ENCODE measurements at places on chromosomes 5 and 9. TPM values are rescaled to one million over a fixed set of nuclear protein-coding genes. Genes with fewer than 3 reads are reported as not detected.

- DNase-seq = no peak
These were observed 177.9 kb downstream of the XRCC4 start for GRCh38 chr5:83255268-83255667.

GRCh38 chr5:135466178-135467050, 14.3 kb upstream of the TIFAB start:
- DNase-seq = peak; percentile 48

DNA sequence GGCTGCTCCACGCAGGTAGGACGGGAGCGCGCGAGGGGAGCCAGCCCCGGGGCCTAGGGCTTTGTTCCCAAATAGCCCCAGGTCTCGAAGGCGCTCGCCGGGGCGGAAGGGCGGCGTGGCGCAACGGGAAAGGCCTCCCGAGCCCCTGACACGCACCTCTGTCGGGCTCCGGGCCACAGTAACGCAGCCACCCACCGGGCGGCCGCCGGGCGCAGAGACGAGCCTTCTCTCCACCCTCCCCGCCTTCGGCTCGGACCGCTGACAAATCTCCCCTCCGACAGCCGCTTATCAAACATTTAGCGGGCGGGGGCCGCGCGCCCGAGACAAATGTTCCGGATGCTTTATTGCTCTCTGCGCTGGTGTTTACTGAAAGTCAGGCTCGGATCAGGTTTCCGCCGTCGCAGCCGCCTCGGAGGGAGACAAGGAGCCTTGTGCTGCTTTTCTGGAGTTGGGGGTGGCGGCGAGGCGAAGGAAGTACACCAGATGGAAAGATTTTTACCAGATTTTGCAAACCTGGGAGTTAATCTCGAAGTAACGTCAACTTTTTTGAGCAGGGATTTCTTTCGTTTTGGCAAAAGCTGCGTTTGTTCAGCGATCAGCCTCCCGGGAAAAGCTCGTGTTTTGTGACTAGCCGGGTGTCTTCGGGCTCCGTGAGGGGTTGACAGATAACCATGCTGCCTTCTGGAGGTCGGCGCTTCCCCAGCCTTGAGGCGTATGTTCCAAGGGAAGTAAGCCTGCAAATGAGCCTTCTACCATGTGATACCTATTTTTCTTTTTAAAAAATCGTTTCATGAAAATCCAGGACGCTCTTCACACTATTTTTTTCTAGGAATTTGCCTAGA, 950 bp downstream of the RGMB start:
- DNase-seq = peak; percentile 66

GRCh38 chr5:97967292-97967691, 784.2 kb upstream of the RIOK2 start:
- DNase-seq = no peak

The C8G gene
- 8.5 TPM for total RNA-seq

- DNase-seq = no peak
These were observed 68.0 kb upstream of the CTSL start for GRCh38 chr9:87657893-87658292.

DNA sequence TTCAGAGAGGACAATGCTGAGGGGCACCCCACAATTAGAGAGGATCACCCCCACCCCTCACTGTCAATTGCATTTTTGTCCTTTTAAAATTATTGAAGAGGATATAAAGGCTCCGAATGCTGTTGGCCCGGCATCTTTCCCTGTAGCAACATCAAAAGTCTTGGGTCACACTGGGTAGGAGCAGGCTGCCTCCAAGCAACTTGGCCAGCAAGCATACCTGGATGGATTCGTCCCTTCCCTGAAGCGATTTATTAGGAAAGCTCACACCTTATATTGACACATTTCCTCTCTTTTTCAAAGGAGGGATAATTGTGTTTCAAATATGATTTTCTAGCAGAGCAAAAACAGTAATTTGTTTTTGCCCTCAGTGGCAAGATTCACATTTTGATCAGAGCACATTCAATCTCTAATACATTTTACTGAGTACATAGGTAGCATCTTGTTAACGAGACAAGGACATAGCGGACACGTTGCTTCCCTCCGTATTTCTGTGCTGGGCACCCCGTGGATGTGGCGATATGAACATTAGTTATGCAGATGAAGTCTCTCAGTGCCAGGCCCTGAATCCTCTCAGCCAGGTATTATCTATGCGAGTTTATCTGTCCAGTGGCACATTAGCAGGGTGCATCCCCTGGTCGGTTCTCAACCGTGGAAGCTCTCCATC, 321.5 kb downstream of the NTRK2 start:
- no peak for DNase-seq

DNA sequence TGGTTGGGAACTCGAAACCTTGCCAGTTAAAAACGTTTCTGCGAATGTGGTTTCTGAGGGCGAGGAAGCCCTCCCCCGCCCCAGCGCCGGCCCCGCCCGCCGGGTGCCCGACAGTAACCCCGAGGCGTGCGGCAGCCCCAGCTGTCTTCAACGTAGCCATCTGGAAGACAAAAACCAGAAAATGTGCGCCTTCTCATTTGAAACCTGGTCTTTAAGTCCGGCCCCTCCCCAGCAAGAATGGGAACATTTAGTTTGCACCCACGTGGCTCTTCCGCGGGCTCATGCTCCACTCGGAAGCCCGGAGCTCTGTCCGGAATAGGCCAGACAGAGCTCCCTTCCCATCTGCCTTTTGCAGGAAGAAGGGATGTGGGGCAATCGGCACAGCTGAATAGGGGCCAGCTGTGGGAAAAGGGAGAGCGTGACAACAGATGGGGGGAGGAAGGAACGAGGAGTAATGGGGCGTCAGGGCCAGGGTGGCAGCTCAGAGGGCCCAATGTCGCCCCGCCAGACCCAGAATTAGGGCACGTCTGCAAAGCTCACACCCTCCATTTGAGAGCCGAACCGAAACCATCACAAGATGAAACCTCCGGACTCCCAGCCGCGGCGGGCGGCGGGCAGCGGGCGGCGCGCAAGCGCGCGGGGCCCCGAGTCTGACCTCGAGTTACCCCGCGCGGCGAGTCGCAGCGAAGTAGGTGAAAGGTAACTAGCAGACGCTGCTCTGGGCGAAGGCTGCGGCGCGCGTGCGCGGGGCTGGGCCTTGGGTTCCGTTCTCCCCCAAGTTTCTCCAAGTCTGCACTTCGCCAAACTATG, 63.4 kb upstream of the ABCA1 start:
- peak; percentile 87 for DNase-seq

The MUSK gene
- total RNA-seq = not detected

All from natural killer cell (primary cell).